Esophagus squamous epithelium (tissue), 5 donors: ENCODE measurements at places on chromosomes 11 and 22.

DNA sequence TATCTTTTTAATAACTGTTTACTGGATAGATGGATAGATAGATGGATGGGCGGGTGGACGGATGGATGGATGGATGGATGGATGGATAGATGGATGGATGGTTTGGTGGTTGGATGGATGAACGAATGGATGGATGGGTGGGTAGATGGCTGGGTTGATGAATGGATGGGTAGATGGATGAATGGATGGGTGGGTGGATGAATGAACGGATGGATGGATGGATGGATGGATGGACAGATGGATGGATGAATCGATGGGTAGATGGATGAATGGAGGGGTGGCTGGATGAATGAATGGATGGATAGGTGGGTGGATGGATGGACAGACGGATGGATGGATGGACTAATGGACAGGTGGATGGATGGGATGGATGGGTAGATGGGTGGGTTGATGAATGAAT, 13.8 kb upstream of the SLC22A12 start:
- DNase-seq = no peak

GRCh38 chr22:20793748-20794649, 20.1 kb downstream of the SERPIND1 start:
- no peak for DNase-seq

GRCh38 chr11:62959422-62959980, 25.3 kb downstream of the SLC22A6 start:
- DNase-seq = no peak

DNA sequence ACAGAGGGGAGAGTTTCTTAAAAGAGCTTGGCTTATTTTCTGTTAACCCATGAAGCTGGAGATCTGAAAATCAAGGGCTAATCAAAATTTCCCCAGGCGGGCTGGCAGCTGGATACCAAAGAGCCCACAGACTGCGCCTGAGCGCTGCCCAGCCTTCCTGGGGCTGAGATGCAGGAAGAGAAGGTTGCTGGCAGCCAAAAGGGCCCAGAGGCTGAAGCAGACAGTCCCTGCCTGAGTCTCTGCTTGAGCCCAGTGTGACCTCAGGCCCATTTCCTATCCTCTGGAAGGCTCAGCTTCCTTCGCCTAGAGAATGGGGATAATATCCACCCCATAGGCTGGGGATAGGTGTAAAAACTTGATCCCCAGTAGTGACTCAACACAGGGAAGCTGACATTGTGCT, 49.1 kb downstream of the ARRB1 start:
- no peak for DNase-seq

- DNase-seq = no peak
Observed at GRCh38 chr11:115873813-115874212, 369.6 kb upstream of the CADM1 start.

DNA sequence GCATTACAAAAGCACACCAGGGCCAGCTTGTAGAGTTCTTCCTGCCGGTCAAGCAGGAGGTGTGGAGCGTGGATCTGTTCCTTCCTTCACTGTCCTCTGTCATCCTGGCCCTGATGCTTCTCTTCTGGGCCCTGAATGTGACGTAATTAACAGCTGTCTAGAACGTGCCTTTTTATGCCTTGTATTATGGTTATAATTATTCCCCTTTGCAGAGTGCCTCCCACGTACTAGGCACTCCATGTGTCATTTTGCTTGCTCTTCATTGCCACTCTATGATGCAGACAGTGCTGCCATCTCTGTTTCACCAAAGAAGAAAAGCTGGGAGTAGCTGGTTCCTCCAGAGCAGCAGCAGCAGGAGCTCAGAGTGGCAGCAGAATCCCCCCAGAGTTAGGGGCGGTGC, 132.1 kb upstream of the TTC12 start:
- no peak for DNase-seq

DNA sequence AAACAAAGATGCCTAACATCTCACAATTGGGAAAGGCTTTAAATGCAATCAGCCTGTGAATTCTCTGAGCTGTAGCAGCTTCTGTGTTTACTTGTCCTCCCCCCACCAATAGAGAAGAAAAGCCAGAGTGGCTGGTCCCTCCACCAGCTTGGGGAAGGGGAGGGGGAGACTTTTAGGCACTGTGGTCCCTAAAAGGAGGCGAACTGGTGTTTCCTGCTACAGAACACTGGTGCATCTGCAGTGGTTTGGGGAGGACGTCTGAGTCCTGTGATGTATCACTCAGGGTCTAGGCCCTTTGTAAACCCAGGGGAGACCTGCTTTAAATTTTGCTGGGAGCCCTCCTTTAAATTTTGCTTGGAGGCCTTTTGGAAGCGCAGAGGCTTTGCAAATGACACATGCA, 16.9 kb downstream of the TNRC6B start:
- DNase-seq = no peak

DNA sequence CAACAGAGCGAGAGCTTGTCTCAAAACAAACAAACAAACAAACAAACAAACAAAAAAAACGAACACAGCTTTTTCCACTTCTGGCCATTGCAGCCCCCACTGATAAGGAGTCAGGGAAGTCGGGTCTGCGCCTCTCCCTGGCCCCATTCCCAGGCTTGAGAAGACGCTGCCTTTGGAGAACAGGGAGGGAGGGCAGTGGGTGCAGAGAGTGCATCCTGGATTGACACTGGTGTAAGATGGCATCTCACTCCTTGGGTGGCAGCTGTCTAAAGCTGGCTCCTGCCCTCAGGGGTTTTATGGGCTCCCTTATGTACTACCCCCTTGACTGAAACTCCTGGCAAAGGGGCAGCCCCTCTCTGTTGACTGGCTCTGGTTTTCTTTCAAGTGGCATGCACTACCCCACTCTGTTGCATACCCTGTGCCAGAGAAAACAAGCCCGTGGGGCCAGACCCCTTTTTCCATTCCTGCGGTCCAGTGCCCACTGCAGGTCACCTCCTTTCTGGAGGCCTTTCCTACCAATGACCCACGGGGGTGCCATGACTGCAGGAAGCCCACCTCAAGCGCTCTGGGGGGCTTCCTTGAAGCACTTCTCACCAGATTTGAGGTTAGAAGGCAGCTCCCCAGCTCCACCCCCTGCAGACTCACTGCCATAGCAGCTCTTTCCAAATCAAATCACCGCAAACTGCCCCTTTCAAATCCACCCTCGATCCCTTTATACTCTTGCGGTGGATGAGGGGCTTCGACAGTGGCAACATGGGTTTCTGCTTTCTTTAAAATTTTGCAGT, 12.7 kb downstream of the DRAP1 start:
- DNase-seq = no peak

DNA sequence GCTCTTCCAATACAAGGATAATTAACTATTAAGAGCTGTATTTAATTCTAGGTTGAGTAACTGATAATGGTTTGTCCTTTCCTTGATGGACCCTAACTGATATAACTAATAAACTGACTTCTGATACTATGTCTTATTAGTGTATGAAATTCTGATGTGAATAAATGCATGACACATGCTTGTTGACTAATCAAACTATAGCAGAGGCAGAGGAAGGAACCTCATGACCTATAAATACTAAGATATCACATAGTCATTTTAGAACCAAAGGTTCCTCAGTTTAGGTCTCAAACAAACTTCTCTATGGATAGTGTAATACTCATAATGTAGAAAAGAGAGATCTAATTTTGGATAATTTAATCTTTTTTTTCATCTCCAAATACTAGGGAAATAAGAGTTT, 4.8 kb upstream of the HBD start:
- DNase-seq = no peak

DNA sequence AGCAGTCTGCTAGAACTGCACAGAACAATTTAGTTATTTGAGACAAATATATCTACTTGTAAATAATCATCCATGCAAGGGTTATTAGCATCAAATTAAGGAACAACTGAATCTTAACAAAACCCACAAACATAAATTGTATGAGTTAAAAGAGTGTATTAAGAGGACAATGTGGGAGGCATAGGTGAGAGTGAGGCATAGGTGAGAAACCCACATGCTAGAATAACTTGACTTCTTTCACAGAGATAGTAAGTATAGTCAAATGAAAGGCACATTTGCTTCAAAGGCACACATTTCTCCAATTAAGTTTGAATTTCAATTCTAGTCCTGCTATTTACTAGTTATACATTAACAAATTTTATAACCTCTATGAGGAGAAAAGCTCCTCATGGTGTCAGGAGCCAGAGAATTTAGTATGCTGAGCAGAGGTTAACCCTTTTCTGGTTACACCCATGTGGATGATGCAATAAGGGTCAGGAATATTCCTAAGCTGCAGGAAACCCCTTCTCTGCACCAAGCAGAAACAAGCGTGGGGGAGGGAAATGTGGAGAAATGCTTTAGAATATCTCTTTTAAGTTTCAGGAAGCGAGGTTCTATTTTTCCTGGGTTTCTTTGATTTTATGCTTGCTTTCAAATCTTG, 264.2 kb downstream of the GRM5 start:
- no peak for DNase-seq

- DNase-seq = peak; percentile 6
Observed at GRCh38 chr22:45612451-45612901, 59.2 kb upstream of the ATXN10 start.

DNA sequence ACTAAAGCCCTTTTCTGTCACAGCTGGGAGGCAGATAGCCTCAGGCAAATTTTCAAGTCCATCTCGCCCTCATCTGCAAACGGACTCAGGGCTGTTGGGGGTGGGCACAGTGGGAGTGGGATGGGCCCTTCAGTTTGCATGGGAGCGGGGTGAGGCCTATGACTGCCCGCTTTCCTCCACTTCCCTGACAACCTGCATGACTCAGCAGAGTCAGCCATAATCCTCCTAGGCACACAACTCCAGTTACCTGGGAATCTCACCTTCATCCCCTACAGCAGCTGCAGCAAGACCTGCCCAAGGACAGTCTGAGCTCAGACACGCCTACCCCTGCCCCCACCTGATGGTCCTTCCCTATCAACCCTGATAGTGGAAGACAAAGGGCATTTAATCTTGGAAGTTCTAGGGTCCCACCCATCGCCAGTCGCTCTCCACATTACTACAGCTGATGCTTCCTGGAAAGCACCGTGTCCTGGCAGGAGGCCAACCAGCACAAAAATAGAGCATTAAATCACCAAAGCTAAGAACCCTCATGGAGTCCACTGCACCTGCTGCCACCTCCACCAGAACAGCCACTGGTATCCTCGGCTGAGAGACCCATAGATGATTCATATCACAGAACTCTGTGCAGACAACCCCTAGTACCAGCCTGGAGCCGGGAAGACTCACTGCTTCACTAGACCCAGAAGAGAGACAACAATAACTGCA, 319.3 kb downstream of the DCDC1 start:
- DNase-seq = no peak

- no peak for DNase-seq
Observed at GRCh38 chr22:19057539-19057938, 64.7 kb downstream of the DGCR2 start.
